Right ventricle myocardium superior (tissue), 1 donor: ENCODE measurements at places on chromosomes 5 and 9. TPM values are rescaled to one million over a fixed set of nuclear protein-coding genes. Genes with fewer than 3 reads are reported as not detected.

Gene RNF183
- total RNA-seq, result not detected

Gene RETREG1
- total RNA-seq, result 272 TPM

Gene ACER2
- 3.4 TPM for total RNA-seq

Gene RHOBTB3
- 81.1 TPM for total RNA-seq

Gene ADRA1B
- total RNA-seq, result 1.5 TPM

Gene HTR1A
- not detected for total RNA-seq

Gene ARHGEF39
- total RNA-seq, result 0.24 TPM

Gene TAS2R1
- total RNA-seq, result not detected

Gene PCDHGA3
- total RNA-seq, result 13.0 TPM

Gene IL4
- not detected for total RNA-seq

Gene C5orf34
- 0.40 TPM for total RNA-seq

Gene TXNDC8
- total RNA-seq, result not detected

Gene PSD2
- total RNA-seq, result not detected

Gene DNAH5
- 0.27 TPM for total RNA-seq

Gene SPATA31A3
- not detected for total RNA-seq

Gene PITX1
- not detected for total RNA-seq

Gene OMD
- total RNA-seq, result 4.2 TPM

Gene CBY3
- not detected for total RNA-seq

Gene MAMDC4
- 13.2 TPM for total RNA-seq

Gene BASP1
- total RNA-seq, result 3.4 TPM

Gene FIBCD1
- 0.59 TPM for total RNA-seq

Gene IRF1
- total RNA-seq, result 12.5 TPM

Gene SPRY4
- total RNA-seq, result 9.7 TPM

Gene IRX2
- total RNA-seq, result 5.6 TPM

Gene BARHL1
- total RNA-seq, result not detected

Gene OCLN
- 2.0 TPM for total RNA-seq
